ENCODE measurements at places on chromosomes 11 and 22.
A peak's percentile ranks its signal among the peaks of the same experiment; 100 is the strongest.

DNA sequence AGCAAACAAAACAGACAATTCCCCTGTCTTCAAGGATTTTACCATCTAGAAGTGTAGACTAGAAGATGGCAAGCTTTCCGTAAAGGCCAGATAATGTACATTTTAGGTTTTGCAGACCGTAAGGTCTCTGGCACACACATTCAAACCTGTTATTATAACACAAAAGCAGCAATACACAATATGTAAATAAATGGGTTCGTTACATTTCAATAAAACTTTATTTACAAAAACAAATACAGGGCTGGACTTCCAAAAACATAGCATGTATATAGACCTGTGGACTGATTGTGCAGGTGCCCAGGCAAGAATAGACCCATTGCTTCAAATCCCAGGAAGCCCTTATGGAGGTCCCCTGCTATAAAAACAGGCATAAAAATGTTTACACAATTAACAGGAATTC lies 27.1 kb upstream of the MS4A6A start:
- no peak for DNase-seq

DNA sequence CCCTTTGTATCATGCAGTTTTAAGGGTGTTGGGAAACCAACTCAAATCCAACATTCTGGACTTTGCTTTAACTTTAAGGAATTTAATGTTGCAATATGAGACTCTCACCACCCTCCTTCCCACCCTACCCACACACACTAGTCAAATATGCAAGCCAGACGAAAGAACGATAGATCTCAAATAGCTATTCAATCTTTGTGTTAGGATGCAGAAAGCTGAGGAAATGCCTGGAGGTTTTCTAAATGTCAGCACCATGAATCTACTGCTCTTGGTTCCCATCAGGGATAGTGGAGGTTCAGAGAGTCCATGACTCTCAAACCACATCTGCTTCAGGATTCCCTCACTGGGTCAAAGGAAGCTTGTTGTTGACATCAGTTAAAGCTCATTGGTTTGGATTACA lies 33.7 kb downstream of the EXPH5 start:
- DNase-seq = no peak

GRCh38 chr22:42895087-42895486 lies 38.0 kb upstream of the ARFGAP3 start:
- DNase-seq = no peak

- peak; percentile 93 for DNase-seq
Observed at GRCh38 chr11:67409261-67409666, 5.4 kb downstream of the TBC1D10C start.

GRCh38 chr11:68448604-68449011 lies 11.9 kb upstream of the PPP6R3 start:
- no peak for DNase-seq

- no peak for DNase-seq
Observed at GRCh38 chr11:44097821-44098220, 2.3 kb downstream of the EXT2 start.

DNA sequence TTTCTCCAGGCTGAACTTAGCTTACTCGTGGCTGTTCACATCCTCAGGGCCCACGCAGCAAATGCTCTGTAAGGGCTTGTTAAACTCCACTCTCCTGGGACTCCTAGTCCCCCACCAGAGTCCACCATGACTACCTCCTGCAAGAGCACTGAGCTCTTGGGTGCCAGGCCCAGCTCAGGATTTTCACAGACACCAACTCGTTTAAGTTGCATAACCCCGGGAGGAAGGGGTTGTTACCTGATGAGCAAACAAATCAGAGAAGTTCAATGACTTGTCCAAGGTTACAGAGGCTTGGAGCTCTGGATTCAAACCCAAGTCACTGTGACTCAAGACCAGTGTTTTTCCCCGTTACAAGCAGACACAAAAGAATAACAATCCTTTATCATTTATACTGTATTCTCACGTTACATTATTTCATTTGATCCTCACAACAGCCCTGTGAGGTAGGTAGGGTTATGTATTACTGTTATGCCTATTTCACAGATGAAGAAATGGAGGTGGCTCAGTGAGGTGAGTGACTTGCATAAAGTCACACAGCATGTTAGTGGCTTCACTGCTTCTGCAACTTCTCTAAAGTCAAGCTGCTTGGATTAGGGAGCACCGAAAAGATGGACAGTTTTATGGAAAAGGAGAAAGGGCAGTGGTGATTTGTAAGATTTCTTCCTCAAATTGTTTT lies 17.4 kb downstream of the KCTD21 start:
- DNase-seq = no peak

GRCh38 chr22:47966316-47966715 lies 1203.9 kb downstream of the TBC1D22A start:
- DNase-seq = no peak

- peak; percentile 61 for DNase-seq
Observed at GRCh38 chr22:30266445-30267381, at the start of gene OSM. OSM (minus strand) TSS chr22:30266851; CDS start chr22:30266799, 52 bp downstream.

GRCh38 chr11:126956635-126957034 lies 43.9 kb downstream of the KIRREL3 start:
- no peak for DNase-seq
